Suprapubic skin (tissue), 4 donors: ENCODE measurements at places on chromosomes 6 and 20.

DNA sequence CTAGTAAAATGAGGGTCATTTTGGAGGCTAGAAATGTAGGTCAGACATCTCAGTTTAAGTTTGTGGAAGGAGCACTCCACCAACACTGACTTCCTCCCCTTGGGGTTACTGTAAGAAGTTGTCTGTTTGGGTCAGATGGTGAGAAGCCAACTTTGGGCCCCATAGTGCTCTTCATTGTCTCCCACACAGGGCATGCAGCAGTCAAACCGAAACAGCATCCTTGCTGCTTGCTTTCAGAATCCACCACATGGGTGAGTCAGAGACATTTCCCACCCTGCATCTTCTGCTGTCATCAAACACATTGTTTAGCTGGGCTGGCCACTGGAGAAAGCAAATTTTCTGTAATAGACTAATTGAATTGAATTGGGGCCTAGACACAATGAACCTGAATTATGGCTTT, 16.8 kb downstream of the IL17F start:
- no peak for DNase-seq

- DNase-seq = no peak
These were observed 103.0 kb upstream of the KCNK16 start for GRCh38 chr6:39425346-39426072.

GRCh38 chr6:25041485-25042035, 105.8 kb upstream of the RIPOR2 start:
- no peak for DNase-seq

DNA sequence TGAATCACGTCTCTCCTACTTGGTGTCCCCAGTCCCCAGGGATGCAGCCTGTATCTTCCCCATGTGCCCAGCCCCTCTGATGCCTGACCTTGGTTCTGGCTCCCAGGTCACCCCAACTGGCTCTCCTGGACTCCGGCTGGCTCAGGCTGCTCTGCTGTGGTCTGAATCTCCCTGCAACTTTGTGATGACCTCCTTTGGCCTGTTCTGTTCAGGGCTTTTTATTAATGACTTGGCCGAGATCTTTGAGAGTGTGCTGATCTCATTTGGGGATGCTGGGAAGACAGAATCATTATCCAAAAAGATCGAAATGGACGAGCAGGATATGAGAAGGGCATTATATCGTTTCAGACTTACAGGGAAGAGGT, 67.4 kb downstream of the IGF2R start:
- DNase-seq = no peak

DNA sequence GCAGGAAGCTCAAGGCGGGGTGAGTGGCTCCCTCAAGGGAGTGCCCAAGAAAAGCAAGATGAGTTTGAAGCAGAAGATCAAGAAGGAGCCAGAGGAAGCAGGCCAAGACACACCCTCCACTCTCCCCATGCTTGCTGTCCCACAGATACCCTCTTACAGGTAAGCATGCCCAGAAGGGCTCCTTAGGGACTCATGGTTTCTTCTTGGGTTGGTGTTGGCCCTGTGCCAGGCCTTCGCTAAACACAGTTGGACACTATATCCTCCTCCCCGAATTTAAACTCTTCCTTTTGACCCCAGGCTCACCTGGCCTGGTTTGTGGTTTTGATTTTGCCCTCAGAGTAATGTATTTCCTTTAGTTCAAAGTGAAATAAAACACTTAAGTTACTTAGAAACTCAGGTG, 5.1 kb downstream of the BRPF3 start:
- no peak for DNase-seq

- no peak for DNase-seq
These were observed 16.3 kb downstream of the GNAS start for GRCh38 chr20:58868795-58869194.

DNA sequence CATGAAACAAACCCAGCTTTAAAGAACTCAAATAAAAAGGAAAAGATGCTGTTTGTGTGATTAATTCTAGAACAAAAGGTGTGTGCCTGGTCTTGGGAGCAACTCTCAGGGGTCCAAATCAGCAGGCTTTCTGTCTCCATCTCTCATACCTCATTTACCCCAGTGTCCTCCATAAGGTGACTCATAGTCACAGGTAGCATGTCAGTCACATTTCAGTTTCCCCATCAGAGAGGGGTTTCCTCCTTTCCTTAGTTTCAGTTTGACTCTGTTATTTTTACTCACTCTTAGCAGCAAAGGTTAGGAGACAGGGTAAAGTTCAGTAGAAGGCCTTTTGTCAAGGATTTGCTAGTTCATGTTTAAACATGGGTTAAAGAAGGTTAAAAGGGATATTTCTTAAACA, 46.2 kb downstream of the OGFRL1 start:
- no peak for DNase-seq

- no peak for DNase-seq
These were observed 674 bp downstream of the NRSN1 start for GRCh38 chr6:24126586-24127192.

DNA sequence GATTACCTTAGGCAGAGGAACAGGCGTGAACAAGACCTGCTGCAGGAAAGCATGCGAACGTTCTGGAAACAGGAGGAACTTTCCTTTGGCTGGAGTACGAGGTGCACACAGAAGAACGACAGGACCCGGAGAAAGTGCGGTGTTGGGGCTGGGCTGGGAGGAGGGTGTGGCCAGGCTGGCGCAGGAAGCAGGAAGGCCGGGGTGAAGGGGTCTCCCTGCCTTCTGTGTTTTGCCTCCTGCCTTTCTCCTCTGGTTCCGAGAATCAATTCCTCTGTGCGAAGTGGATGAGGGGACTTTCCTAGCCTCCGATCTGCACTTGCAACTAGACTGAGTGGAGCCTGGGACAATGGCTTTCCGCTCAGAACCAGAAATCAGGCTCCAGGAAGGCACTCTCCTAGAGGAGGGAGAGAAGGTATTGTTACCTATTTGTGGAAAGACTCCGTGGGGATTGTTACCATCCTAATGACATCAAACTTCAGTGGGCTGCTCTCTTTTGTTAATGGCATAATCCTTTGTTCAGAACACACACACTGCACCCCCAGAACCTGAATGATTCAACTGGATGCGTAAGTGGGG, 22.9 kb upstream of the PLEKHG1 start:
- no peak for DNase-seq

- no peak for DNase-seq
These were observed 96.4 kb upstream of the CNKSR3 start for GRCh38 chr6:154606860-154607259.

DNA sequence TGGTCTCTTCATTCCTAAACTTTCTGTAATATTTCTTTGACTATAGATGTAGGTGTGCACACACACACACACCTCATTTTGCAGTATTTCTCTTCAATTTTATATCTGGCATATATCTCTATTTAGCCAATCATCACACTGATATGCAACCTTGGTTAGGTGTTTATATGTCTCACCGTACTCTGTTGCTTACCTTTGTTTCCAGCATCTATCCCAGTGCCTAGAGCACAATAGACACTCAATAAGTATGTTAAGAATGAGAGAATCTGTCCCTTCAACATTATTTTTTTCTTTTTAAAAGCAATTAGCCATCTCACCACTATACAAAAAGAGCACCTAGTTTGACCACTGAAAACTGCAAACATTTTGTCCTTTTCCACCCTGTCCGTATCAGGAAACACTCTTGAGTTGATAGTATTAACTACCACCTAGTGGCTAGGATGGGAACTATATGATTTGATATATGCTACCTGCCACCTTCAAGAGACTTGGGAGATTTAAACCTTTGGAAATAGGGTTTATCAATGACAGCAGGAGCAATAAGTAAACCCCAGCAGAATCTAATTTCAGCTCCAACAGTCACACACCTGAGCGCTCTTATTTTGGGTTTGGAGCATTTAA, 48.7 kb upstream of the RSPO3 start:
- DNase-seq = no peak
